ENCODE measurements at places on chromosomes 5 and 9.

GRCh38 chr5:9726931-9727330 is 96.8 kb upstream of the TAS2R1 start:
- no peak for DNase-seq

- no peak for DNase-seq
Observed at GRCh38 chr9:96031366-96031824, 155.9 kb downstream of the ERCC6L2 start.

DNA sequence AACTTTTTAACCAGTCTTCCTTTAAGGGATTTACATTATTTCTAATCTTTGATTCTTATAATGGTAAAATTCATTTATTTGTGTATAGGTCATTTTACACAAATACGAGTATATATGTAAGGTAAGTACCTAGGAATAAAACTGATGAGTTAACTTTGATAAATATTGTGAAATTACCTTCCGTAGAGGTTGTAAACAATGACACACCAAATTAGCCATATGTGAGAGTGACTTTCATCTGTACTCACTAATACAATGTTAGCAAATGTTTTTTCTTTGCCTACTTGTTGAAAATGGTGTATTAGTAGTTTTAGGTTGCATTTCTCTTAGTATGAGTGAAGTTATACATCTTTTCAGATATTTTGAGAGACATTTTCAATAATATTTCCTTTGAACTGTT is 42.6 kb upstream of the TSLP start:
- DNase-seq = no peak

DNA sequence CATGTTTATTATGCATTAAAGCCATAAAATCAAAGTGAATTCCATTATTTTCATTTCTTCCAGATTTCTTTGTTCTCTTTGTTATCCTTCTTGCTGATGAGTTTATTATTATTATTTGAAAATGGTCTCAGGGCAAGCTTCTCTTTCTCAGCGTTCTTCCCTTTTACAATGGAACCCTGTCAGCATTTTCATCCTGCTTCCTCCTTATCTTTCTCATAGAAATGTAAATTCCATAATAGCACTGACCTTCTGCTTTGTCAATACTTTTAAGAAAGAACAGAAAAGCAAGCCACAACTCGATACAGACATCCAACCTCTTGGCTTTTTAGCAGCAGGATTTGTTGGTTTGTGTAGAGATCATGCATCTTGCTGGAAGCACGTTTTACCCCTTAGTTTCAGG is 114.0 kb upstream of the BASP1 start:
- no peak for DNase-seq

DNA sequence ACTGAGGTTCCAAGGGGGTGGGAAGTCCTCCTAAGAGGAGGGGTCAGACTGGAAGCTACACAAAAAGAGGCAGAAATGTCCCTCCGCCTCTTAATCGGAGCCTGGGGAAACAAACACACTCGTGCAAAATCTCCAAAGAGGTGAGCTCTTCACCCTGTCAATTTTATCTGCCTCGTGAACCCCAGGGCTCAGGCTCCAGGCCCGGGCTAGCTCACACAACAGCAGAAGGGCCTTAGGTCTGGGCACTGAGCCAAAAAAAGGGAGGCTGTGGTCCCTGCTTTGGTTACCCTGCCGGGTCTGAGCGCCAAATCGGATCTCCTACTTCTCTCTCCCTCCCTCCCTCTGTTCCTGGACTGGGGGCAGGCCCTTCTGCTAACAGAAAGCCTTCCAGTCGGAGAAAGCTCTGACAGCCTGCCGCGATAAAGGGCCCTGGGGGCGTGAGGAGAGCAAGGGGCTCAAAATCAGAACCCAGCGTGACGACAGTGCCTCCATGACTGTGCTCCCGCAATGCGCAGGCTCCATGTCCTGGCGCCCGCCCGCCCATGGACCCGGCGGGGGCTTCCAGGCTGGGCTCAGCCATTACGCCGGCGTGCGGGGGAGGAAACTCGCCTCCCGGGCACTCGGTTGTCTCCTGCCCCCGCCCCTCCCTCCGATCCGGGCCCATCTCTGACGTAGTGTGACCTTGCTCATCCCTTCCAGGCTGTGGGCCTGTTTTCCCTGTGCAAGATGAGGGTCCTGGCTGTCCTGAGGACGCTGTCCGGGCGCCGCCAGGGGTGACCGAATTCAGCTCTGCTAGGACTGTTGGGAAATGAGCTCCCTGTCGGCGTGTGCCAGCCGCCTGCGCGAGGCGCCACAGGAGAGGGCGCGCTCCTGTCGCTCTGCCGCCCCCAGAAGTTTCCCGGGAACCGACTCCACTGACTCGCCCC is 865 bp upstream of the SLC22A4 start:
- peak; percentile 89 for DNase-seq

GRCh38 chr9:86721843-86722705 is 225.2 kb downstream of the GAS1 start:
- no peak for DNase-seq

DNA sequence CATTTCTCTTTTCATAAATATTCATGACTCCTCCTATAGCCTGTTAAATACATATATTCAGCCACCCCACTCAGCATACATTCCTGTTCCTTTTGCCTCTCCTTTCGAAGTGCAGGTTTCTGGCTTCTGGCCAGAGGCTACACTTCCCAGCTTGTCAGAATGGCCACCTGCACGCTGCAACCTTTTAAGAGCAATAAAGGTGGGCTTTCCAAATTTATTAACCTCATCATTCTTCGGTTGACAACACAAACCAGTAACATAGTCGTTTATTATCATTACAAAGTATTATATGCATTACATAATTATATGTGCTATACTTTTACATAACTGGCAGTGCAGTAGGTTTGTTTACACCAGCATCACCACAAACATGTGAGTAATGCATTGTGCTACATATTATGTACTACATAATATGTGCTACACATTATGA is 16.5 kb upstream of the TMEM171 start:
- no peak for DNase-seq

- no peak for DNase-seq
Observed at GRCh38 chr9:89675058-89675742, 70.4 kb downstream of the GADD45G start.

DNA sequence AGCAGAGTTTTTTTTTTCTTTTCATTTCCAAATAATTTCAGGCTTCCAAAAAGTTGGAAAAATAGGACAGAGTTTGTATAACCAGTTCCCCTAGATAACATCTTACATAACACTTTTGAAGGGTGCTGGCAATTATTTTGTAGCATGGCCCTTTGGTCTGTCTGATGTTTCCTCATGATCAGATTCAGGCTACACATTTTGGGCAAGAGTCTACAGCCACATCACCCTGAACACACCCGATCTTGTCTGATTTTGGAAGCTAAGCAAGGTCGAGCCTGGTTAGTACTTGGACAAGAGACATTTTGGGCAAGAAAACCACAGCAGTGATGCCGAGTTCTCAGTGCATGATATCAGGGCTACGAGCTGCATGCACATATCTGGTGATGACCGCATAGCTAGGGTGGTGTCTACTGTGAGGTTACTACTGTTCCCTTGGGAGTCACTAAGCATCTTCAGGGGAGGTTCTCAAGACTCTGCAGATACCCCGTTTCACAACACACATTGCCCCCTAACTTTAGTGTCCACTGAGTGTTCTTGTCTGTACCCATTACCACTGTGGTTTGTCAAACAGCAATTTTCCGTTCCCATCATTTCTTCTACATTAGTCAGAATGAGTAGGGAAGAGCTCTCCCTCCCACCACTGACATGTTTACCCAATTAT is 86.2 kb downstream of the TTC39B start:
- DNase-seq = no peak

DNA sequence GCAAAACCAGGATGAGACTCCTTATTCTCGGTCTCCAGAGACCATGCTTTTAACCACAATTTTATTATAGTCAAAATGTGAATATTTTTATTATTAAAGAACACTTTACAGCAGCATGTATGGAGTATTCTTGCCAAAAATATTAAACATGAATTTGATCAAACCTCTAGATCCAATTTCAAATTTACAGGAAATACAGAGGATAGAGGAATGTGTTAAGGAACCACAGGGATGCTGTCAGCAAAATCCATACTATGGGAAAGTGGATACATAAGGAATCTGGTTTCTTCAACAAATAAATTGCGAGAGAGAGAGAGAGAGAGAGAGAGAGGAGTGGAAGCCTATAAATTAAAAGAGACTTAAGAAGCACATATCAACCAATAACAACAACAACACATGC is 348.2 kb upstream of the NUDT12 start:
- no peak for DNase-seq

DNA sequence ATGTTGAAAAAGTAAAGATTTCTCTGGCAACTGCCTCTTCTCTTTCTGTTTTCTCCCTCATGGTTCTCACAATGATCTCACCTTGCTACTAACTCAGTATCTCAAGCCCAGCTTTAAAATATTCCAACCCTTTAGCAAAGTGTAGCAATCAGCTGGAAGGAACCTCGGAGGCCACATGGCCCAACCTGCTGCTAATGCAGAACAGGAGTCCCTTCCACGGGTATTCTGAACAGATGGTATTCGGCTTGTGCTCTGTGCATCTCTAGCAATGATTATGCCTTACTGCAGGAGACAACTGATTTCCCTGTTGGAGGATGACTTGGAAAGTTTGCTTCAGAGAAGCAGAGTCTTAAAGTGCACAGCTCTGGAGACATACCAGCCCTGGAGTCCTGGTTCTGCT is 151.8 kb upstream of the PPP1R2B start:
- DNase-seq = no peak

- no peak for DNase-seq
Observed at GRCh38 chr9:6014670-6015270, 654 bp downstream of the RANBP6 start.

- no peak for DNase-seq
Observed at GRCh38 chr5:35274839-35275509, 44.7 kb upstream of the PRLR start.

GRCh38 chr5:1000329-1000728 is 8.3 kb upstream of the NKD2 start:
- no peak for DNase-seq

GRCh38 chr5:126124706-126125345 is 298.4 kb upstream of the GRAMD2B start:
- no peak for DNase-seq

DNA sequence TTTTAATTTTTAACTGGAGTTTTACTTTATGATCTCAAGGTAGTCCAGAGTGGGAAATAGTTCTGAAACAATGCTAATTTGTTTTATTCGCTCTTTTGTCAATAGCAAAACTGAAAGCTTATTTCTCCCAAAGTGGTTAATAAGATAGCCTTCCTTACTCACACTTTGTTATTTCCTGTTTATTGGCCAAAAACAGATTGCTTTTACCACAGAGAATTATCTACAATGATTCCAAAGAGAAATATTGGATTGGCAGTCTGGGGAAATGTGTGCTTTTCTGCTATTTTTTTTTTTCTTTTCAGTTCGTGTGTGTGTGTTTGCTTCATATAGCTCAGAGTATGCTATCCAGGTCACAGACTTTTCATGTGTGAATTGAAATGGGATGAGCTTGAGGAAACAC is 756.7 kb upstream of the RGMB start:
- no peak for DNase-seq

- peak; percentile 61 for DNase-seq
Observed at GRCh38 chr5:104412649-104413240, 850.2 kb upstream of the NUDT12 start.

GRCh38 chr5:76125888-76126287 is 42.7 kb downstream of the SV2C start:
- no peak for DNase-seq

- peak; percentile 3 for DNase-seq
Observed at GRCh38 chr9:106733828-106734380, 129.1 kb upstream of the ZNF462 start.

Data from Caco-2 (cell line).